ENCODE measurements at places on chromosomes 1 and 21.
A peak's percentile ranks its signal among the peaks of the same experiment; 100 is the strongest.

DNA sequence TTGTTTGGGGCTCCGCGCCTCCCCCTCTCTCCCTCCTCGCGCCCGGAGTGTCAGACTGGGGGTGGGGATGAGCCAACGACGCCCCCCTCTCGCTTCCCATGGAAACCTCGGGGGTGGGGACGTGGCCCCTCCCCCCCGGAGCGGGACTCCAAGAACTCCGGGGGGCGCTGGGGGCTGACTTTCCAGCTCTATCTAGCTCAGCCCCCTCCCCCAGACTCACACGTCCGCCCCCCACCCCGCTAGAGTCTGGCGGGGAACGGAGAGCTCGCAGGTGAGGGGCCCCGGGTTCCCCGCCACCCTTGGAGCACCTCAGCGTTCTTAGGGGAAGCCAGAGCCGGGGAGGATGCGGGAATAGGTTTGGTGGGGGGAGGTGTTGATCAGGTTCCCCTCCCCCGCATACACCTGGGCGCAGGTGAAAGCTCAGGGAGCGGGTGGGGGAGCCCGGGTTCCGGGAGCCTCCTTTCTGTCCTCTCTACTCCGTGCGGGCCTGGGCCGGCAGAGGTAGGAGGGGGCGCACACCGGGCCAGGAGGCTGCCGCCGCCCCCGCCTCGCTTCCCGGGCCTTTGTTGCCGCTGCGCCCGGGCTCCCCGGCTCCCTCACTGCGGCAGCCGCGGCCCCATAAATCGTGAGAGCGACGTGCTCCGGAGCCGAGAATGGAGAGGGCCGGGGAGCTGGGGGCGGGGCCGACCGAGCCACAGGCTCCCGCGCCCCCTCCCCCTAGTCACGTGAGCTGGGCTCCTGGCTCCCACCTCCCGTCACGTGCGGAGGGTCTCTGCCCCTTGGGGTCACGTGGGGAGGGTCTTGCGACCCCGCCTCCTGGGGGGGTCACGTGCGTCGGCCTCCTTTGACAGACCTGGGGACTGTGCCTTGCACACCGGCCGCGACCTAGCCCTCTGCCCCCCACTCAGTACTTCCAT is 1.9 kb downstream of the EFNA3 start:
- DNase-seq = no peak

DNA sequence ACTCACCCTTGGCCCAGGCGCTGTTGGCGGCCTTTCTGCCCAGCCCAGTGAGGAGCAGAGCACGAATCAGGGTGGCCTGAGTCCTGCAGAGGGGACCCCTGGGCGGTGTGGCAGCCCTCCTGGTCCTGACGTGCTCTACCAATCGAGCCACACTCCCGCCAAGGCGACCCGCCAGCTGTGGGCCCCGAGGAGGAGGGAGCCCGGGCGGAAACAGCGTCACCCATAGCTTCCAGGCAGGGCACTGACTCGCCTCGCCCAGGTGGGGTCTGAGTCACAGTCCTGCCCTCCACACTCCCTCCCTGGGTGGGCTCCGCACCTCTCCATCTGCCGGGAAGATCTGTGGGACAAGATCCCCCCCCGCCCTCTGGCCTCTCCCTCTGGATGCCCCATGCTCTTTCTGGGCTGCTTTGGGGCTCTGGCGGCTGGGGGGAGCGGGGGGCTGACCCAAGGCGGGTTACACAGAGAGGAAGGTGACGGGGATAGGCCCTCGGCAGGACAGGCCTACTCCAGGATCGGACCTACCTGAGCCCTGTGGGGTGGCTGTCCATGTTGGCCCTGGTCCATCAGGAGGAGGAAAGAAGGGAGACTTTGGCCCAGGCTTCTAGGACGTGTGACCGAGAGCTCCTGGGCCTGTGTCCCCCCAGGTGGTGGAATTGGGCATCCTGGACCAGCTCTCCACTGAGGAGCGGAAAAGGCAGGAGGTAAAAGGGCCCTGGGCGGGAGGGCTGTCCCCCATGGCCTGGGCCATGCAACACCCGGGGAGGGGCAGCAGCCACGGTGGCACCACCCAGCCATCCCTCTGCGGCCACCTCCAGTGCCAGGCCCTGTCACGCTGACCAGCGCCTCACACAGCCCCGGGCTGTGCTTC is 14.0 kb downstream of the ARHGEF16 start:
- DNase-seq = no peak

DNA sequence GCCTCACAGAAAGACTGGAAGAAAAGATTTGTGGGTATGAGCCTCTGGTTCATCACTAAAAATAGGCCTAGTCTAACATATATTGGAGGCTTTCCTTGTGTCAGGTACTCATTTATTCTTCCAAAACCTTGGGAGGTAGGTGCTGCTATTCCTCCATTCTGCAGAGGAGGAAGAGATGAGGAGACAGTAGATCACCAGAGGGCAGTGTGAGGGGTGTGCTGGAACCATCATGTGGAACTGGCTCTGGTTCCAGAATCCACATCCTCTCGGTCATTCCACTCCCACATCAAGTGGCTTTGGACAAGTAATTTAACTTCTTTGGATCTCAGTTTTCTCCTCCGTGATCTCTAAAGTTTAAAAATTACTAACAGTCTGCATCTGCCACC is 7.4 kb upstream of the INKA2 start:
- no peak for DNase-seq

DNA sequence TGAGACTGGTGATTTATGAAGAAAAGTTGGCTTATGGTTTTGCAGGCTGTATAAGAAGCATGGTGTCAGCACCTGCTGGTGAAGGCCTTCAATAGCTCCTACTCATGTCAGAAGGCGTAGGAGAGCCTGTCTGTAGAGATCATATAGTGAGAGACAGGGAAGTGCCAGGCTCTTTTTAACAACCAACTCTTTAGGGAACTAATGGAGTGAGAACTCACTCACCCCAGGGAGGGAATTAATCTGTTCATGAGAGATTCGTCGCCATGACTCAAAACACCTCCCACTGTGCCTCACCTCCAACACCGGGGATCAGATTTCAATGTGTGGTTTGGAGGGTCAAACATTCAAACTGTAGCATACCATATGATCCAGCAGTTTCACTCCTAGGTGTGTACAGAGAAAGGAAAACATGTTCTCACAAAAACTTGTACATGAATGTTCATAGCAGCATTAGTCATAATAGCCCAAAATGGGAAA is 72.6 kb downstream of the TTC3 start:
- DNase-seq = peak; percentile 74

DNA sequence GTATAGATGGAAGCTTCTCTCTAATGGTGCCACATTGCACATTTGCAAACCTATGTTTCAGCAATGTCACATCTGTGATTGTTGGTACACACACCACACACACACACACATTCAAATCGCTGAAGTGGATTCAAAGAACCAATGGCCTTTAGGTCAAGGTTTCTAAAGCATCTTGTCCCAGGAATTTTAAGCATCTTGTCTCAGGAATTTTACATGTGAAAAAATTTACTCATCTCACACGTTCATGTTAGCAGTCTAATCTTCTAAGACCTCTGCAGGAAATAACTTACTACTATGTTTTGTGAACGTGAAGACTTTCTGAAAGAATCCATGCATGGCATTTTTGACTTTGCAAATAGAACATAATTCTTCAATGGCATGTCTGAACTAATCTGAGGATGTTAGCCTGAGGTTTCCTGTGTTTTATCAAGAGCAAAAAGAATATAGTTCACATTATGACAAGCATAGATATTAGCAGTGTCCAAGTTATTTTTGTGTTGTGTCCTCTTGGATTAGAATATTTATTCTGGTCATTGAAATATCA is 125.1 kb downstream of the CYYR1 start:
- DNase-seq = peak; percentile 50

DNA sequence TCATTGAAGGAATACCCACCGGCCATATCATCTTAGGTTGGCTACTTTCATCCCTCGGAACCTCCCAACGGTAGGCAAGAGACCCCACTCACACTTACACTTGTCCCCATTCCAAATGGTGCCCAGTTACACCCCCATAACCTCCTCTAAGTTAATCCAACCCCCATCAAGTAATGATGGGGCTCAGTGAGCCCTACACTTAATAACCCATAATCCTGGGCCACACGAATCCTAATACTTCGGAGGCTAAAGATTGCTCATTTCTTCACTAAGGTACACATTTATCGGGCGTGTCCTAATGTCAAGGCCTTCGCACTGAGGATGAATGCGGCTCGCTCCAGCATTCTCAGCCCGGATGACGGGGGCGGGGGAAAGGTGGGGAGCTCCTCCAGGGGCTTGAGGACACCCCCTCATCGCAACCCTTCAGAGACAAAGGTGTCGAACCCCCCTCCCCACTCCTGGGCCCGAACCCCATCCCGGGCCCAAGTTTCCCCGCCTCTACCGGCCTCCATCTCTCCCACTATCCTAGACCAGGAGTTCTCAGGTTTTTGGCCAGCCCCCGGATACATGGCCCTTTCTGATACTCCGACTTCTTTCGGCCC is 435 bp downstream of the ILF2 start:
- DNase-seq = no peak

DNA sequence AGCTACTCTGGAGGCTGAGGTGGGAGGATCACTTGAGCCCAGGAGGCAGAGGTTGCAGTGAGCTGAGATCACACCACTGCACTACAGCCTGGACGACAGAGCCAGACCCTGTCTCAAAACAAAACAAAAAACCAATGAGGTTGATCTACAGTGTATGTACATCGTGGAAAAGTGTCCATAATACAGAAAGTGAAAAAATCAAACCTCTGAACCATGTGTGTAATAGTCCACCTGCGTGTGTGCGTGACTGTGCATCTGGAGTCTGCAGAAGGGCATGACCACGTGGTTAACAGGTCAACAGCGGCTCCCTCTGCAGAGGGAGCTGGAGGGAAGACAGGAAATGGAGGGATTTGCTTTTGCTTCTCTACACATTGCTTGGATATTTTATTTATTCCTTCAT is 32.4 kb upstream of the ENO1 start:
- DNase-seq = peak; percentile 22

- DNase-seq = peak; percentile 61
Measured at GRCh38 chr1:219385787-219386427, 212.2 kb downstream of the LYPLAL1 start.

DNA sequence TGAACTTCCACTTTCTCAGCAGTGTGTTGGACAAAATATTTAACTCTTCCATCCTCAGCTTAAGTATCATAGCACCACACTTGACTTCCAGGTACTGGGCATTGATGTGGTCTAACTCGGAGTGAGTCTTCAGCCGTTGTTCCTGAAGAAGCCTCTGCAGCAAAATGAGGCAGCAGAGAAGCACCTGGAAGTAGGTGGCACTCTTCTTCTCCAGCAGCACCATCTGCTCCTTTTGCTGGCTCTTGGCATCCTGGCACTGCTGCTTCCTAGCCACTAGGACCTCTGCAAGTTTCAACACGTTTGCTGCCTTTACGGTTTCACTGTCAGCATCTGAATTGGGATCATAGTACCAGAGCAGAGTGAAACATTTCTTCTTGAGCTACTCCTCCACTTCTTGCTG is 162.5 kb upstream of the GORAB start:
- DNase-seq = no peak

DNA sequence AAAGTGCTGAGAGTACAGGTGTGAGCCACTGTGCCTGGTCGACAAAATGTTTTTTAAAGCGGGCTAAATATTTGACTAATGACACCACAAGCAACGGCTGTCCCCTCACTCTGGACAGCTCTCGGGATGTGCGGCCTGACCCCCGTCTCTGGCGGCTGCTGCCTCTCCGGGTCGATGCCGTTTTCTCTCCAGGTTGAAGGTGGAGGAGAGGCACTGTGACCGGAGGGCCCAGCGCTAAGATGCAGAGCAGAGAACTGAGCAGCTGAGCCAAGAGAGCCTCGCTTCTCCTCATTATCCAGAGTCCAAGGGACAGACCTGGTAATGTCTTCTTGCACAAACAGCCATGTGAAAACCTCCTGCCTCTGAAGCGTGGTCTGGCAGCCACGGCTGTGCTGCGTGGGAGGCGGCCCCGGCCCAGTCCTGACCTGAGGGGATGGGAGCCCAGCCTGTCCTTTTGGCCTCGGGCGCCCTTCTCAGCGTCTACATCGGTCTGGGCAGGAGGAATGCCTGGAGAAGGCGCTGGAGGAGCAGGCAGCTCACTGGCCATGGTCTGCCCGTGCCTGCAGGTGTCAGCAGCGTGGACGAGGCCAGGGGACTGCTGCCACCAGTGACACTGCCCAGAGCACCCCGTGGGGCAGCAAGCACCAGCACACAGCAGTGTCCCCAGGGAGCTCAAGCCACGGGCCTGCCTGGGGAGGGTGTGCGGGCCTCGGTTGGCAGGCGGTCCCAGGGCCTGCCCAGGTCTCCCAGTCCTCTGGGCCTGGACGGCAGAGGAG is 10.3 kb downstream of the MORN1 start:
- no peak for DNase-seq

DNA sequence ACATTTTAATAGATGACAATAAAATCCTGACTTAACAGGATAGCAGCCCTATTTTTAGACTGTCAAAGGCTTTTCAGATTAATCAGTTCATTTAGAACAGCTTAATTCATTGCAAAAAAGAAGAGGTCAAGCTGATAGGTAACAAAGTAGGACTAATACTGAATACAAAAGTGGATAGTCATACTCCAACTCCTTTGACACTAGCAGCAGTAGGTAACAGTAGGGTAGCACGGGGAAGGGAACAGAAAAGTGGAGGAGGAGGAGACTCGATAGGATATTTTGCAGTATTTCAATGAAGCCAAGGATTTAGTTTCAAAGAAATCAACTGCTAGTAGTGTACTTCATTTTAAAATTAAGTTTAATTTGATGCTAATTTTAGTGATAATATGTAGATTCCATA is 51.1 kb downstream of the USP1 start:
- DNase-seq = no peak

- DNase-seq = no peak
Measured at GRCh38 chr1:226569879-226570547, 21.4 kb downstream of the STUM start.

- DNase-seq = no peak
Measured at GRCh38 chr1:28447679-28448078, 58.2 kb upstream of the RCC1 start.

GRCh38 chr1:236173174-236173767 is 30.9 kb downstream of the GPR137B start:
- DNase-seq = no peak

- DNase-seq = no peak
Measured at GRCh38 chr1:157135646-157136045, 2.5 kb downstream of the ETV3 start.

GRCh38 chr21:26070121-26070520 is 100.4 kb downstream of the APP start:
- no peak for DNase-seq

- DNase-seq = no peak
Measured at GRCh38 chr21:14288922-14289321, 73.0 kb downstream of the RBM11 start.

- DNase-seq = no peak
Measured at GRCh38 chr21:44530903-44531605, 8.9 kb downstream of the KRTAP10-1 start.

- DNase-seq = no peak
Measured at GRCh38 chr1:156489166-156489934, 11.2 kb downstream of the MEF2D start.

DNA sequence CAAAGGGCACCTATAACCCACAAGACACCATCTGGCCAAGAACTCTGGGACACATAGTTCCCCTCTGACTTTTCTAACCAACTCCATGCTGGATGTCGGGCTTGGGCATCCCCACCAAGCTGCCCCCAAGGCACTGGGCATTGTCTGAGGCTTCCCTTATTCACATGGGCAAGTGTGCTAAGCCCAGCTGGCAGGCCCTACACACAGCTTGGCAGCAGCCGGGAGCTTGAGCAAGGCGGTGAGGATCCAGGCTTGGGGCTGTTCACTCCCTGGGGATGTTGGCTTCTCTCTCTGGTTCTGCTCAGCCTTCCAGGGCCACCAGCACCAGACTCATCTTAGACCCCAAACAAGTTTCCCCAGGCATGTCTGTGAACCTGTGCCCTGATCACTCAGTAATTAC is 138.3 kb upstream of the KAZN start:
- DNase-seq = no peak
